Activated CD4-positive, alpha-beta T cell treated with anti-CD3 and anti-CD28 coated beads for 1 hour (primary cell): ENCODE measurements at places on chromosomes 16 and 17.

- no peak for DNase-seq
Measured at GRCh38 chr17:14756479-14756878, 455.6 kb downstream of the HS3ST3B1 start.

DNA sequence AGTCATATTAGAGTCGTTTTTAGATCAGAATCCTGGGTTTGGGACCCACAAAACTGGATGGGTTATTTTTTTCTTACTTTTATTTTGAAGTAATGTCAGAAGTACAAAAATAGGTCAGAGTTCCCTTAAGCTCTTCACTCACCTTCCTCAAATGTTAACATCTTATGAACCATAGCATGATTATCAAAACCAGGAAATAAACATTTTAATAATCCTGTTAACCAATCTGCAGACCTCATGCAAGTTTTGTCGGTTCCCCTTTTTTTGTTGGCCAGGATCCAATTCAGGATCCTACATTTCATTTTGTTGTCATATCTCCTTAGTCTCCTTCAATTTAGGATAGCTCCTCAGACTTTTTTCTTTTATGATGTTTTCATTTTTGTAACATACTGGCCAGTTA, 162.0 kb downstream of the CHD9 start:
- no peak for DNase-seq

DNA sequence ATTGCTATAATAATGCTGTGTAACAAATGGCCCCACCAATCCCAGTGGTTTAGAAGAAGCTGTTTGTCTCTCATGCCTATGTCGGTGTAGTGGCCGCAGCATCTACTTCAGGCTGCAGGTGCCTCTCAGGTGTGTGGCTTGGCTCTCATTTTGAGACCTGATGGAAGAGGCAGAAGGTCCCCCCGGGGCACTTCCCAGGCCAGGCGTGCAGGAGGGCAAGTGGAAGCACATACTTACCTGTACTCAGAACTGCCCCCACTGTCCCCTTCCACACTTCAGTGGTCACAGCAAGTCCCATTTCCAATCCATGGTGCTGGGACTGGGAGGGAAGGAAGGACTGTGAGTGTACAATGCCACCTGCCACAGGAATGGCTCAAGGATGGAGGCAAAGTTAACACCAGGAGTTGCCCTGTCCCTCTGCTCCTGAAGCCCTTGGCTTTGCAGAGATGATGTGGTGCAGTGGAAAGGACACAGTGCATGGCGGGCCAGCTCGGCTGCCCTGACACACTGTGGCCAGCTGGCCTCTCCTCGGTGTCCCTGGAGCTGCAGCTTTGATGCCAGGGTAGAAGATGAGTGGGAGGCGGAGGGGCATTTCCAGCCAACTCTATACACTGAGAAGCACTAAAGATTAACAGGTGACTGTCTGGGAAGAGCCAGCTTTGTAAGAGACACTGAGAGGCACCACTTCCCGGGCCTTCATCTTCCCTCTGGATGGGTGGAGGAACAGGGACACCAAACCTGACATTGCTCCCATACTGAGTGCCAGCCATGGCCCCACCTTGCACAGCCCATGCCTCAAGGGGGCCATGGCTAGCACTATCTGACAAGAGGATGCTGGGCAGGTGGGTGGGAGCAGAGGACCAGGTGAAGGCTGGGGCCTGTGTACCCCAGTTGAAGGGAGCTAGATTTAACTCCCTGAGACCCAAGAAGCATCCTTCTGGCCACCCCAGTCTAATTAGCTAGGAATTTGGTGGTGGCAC, 105.9 kb downstream of the METRNL start:
- no peak for DNase-seq

DNA sequence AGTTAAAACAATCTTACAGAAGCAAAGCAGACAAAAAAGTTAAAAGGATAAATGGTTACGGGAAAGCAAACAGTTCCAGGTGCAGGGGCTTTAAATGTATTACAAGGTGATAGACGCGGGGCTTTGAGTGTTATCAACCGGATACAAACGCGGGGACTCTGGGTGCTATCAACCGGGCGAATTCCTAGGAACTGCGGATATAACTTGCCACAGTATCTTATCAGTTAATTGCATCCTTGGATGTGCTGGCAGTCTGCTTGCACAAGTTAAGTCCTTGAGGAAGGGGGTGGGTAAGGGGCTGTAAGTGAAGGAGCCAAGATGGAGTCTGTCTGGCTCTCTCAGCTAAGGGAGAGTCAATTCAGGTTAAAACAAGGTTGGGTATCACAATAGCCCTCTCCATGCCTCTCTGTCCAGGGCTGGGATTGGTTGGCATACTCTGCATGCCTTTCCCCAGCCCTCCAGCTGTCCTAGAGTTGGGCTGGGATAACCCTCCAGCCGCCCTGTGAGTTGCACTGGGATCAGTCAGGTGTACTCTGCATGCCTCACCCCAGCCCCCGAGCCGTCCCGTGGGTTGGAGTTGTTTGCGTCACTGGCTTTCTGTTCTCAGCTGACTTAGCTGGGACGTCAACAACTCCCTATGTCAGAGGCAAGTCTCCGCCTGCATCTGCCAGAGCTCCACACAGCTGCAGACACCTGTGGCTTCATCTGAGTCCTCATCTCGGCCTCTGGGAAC, 40.9 kb downstream of the TMEM235 start:
- peak; percentile 40 for DNase-seq

DNA sequence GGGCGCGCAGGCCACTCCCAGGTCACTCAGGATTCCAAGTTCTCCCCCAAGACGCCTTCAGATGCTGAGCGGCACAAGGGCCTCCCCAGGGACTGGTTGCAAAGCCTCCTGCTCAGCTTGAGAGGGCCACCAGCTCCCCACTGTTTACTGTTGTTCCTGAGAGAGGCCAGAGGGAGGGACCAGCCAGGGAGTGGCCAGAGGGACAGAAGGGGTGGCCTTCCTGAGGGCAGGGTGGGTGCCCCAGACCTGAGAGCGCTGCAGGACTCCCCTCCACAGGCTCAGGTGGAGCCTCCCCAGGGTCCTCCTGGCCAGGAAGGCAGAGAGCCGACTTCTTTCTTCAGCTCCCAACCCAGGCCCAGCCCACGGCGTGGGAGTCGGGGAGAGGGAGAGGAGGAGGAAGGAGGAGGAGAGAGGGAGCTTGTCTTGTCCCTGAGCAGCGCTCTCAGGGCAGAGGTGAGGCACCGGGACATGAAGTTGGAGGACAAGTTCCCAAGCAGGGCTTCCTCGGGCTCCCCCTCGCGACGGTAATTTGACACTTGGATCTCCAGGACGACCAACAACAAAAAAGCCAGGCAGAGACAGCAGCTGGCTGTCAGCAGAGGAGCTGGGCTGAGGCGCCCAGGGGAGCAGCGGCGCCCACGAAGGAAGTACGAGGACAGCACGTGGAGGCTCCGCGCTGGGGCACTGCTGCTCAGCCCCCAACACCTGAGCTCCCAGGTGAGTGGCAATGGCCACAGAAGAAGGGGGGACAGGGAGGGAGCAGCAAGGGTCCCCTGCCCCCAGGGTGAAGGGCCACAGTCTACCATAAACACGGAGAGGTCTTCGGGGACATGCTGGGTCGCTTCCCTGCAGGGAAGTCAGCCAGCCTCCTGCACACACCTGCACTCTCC, 497 bp downstream of the SMIM5 start:
- peak; percentile 37 for DNase-seq

DNA sequence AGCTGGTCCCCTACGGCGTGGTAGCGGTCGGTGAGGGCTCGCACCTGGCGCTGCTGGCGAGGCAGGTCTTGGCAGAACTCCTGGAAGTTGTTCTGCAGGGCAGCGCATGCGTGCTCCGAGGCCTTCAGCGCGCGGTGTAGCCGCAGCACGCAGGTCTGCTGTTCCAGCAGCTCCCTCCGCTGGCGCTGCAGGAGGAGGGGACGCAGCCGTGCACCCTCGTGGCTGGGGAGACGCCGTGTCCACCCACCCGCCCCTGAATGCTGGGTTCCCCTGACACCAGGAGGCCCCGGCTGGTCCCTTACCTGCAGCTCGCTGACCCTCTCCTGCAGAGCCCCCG, 12.2 kb downstream of the EVPL start:
- DNase-seq = no peak

DNA sequence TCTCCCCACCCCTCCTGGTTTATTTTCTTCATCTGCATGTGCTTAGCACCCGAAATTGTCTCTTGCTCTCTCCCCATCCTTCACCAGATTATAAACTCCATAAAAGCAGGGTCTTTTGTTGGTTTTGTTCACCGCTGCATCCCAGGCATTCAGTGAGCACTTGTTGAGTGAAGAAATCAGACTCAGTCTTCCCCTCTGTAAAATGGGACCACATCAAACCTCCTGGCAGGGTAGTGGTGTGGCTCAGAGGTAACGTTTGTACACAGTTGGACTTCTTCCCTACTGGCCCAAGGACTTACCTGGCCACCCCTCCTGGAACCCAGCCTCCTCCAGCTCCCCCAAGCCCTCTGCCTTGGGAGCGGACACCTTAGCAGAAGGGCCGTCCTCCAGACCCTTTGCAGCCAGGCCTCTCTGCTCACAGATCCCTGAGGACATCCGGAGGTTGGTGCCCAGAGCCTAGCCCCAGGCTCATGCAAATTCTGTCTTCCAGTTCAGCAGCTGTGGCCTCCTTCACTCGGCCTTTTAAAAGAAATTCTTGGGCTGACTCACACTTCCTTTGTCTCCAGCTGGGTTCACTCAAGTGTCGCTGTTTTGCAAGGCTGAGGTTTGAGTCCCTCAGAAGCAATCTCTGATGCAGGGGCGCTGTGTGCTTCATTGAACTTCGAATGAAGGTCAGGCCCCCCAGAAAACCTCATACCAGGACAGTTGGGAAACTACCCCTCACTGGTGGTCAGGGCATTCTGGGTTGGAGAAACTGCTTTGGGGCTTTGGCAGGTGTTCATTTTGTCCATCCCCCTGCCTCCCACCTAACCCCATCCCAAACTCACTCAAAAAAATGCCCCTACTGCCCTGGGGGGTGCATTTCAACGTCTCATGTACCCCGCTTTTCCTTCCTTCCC, 16.8 kb upstream of the RMI2 start:
- peak; percentile 26 for DNase-seq

DNA sequence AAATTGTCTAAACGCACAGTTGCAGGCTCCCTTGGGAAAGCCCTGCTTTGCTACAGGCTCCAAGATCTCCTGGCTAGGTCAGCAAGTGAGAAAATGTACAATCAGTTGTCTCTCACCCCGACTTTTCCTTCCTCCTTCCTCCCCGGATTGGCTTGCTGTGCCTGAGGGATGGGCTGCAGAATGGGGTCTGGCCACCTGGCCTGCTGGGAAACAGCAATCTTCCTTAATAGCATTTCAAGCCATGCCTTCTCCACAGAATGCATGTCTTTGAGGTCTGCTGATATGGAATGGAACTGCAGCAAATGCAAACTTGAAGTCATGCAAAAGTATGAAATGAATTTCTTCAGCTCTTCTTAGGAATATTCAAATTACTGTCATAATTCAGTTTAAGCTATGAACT, 42.9 kb upstream of the SLFN13 start:
- DNase-seq = no peak

DNA sequence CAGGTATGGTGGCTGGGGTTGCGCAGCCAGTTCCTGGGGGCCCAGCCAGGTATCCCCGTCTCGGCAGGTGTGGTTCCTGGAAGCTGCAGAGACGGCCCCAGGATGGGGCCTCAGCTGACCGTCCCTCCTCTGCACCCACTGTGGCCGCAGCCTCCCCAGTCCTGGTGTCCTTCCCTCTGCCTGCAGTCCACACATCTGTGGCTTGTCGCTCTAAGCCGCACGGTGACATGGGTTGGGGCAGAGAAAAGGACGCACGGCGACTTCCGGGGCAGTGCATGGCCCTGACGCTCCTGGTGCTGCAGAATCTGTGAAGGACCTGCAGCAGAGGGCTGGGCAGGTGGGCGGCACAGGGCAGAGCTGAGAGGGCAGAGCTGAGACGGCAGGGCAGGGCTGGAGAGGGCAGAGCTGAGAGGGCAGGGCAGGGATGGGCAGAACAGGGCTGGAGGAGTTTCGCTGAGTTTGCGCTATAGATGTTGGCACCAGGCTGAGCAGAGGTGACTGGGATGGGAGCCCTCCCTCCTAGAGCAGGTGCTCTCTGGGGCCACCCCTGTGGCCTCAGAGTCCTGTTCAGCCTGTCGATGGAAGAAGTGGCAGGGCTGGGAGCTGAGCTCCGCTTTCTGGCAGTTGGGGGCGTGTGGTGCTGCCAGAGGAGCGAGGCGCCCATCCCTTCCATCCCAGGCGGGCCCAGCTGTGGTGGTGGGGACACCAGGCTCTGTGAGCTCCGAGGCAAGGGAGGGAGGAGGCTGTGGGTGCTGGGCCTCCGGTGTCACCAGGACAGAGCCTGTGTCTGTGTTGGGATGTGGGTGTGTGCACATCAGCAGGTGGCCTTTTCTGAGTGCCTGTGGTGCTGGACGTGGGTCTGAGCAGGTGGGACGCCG, 23.0 kb downstream of the TSC2 start:
- DNase-seq = no peak

DNA sequence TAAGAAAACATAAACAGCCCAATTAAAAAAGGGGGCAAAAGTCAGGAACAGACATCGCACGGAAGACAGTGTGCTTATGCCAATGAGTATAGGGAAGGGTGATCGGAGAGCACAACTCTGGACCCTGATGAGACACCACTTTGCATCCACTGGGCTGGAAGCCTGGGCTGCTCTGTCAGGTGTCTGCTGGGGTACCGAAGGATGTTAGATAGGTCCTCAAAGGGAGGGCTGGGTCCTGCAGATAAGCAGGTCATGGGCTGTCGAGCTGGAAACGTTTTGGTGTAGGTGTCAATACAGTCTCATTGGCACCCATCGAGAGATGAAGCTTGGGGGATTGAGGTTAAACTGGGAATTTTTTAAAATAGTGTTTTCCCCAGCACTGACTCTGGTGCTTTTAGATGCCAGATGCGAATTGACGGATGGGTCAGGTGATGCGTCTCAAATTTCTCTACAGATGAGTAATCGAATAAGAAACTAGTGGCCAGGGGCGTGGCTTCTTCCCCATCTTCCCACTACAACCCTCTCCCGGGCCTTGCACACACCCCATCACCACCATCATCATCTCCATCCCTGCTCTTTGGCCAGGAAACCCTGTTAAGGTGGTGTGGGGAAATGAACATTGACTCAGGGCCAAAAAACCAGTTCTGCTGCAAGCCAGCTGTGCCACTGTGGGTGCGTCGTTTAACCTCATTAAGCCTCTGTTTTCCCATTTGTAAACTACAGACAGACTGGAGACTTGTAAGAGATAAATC, 47.8 kb upstream of the IRF8 start:
- DNase-seq = no peak

DNA sequence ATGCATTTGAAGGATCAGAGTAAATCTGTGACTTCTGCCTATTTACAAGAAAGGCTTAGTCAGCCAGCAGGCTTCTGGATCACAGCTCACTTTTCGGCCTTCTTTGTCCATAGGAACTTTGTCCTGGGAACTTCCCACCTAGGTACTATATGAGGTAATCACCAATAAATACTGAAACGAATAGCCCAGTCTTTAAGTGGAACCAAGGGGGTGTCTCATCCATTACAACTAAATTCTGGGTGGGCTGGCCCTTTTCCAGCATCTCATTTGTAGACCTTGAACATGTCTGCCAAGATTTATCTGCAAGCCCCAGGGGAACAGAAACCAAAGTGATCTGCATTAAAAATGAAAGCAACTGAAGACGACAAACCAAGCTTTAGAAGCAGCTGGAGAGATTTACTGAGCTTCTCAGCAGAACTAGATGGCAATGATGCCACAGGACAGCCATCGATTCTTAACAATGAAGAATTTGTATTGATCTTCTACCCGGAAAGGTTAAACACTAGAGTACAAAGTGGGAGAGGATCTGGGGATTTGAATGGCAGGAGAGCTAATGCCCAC, 55.5 kb downstream of the SNX11 start:
- DNase-seq = no peak
